AG10803 (cell line): ENCODE measurements at places on chromosomes 16 and 17.
A peak's percentile ranks its signal among the peaks of the same experiment; 100 is the strongest.

DNA sequence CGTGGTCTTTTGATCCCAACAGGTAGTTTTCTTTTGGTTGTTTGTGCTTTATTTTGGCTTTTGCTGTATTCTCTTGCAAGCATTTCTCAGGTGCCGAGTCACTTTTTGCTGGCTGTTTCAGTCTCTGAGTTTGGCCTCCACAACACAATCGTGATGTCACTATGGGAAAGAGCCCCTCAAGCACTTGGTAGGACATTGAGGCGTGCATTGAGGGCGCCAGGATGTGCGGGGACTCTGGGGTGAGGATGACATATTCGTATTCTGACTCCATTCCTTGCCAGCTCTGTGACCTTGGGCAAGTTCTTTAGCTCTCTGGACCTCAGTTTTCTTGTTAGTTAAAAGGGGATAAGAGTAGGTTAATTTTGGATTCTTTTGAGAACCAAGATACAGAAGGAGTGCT is 13.0 kb downstream of the KSR1 start:
- no peak for DNase-seq

GRCh38 chr16:86730597-86730996 is 152.2 kb downstream of the FOXL1 start:
- DNase-seq: no peak

- no peak for DNase-seq
Measured at GRCh38 chr17:31673076-31673475, 186.0 kb downstream of the COPRS start.

DNA sequence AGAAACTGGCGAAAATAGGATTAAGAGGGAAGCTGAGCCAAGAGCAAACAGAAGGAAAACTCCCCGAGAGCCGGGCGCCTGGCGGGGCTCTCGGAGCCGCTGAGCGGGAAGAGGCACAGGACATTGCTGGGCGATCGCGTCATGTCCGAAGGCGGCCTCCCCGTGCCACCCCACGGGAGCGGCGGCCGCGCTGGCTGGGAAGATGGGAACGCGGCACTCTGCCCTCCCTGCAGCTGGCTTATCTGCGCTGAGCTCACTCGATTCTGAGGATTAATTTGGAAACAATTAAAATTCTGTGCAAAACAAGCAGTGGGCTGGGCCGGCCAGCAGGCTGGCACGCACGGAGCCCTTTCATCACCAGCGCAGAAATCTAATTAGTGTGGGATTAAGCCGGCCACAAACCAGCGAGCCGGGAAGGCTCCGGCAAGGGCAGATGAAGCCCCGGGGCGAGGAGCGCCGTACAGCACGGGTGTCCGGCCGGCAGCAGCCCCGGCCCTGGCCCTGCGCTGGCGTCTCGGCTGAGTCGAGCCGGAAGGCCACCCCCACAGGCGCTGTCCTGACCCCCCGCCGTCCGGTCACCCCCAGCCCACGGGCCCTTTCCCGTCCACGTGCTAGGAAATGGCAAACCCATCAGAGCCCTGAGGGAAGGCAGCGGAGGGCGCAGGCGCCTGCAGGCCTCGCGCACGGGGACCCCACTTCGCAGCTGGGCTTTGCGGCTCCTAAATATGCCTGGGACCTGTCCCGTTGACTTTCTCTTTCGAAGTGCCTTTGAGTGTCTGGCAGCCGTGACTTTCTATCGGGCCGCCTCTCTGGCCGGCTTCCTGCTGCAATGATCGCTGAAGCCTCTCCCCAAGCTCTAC is 37.9 kb downstream of the SOX8 start:
- DNase-seq: peak; percentile 69

- no peak for DNase-seq
Measured at GRCh38 chr16:52545222-52545897, 1.6 kb downstream of the TOX3 start.

GRCh38 chr17:57440522-57441269 is 184.4 kb downstream of the MSI2 start:
- DNase-seq: peak; percentile 47

DNA sequence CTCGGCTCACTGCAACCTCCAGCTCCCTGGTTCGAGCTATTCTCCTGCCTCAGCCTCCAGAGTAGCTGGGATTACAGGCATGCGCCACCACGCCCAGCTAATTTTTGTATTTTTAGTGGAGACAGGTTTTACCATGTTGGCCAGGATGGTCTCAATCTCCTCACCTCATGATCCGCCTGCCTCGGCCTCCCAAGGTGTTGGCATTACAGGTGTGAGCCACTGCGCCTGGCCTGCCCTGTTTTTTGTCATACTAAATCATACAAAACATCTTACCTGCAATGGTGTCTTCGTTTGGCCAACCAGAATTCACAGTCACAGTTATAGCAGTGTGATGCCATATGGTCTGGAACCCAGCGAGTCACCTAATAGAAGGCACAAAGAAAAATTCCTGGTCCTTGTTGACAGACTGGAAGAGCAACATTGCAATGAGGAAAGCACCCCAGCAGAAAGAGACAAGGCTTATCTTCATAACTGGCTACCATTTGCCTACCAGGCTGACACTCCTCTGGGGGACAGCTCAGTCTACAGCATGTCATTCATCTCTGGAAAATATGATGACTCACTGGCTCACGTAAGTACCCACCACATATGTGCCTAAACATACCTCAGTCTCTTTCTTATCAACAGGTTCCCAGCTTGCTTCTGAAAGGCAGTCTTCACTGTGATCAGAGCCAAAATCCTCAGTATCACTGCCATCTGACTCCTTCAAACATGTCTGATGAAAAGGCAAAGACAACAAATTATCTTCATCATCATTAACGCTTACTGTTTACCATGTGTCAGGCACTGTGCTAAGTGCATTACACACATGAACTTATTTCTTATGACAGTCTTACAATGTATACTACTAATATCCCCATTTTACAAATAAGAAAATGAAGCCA is 4.3 kb upstream of the HSF5 start:
- no peak for DNase-seq

DNA sequence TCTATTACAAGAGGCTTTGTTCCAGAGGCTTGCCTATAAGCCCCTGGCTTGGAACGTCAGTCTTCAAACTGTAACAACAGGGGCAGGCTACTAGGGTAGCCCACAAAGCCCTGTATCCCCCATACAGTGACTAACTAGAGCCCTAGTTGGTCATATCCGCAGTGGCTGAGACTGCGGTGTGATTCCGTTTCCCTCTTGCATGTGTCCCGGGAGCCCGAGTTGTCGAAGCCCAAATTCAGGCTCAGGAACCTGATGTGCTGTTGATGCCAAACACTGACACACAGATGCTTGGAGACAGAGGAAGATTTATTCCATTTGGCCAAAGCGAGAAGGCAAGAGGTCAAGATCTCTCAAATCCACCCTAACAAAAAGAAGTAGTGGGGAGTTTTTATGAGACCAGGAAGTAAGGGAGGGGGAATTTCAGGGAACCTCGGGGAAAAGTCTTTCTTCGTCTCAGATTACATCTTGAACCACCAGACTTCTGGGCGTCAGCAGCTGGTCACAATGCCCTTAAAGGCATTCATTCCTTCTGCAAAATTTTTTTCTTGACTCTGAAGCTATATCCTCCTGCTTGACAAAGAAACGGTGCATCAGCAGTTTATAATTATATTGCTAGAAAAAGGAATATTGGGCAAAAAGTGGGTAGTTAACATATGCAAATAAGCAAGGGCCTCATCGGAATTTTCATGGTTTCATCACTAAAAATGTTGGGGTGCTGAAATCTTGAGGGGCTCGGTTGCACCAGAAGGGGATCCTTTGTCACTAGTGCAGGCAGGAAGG is 879 bp downstream of the SLFN5 start:
- DNase-seq: peak; percentile 72

GRCh38 chr17:10956821-10957220 is 118.9 kb upstream of the PIRT start:
- DNase-seq: no peak

DNA sequence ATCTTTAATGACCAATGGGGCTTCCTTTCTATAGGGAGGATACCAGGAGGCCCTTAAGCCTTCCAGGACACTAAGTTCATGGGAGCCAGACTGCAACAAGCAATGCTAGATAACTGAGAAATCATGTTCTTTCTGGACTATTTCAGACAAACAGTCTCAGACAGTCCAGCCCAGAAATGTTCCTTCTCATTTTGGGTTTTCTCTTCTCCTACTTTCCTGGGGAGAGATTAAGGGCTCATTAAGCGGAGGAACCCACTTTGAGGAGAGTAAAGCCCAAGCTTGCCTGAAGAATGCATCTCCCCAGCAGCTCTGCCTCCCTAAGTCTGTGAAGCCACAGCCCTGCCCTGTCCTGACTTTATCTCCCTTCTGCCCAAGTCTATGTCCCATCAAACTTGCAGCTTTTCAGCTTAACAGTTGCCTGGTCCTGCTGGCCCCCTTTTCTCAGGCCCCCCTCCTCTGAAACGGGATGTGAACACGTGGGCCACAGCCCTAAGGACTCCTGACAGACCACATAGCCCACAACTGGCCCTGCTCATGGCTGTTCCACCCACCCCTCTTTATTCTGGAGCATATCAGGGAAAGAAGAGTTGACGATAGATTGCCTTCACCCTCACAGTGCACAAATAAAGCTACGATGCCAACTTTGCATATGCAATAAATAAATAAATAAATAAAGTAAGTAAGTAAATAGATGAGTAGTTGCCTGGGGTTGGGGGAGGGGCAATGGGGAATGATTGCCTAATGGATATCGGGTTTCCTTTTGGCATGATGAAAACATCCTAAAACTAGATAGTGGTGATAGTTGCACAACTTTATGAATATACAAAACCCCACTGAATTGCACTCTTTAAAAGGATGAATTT is 111.0 kb downstream of the N4BP1 start:
- DNase-seq: peak; percentile 83

- DNase-seq: no peak
Measured at GRCh38 chr16:48892893-48893292, 282.9 kb upstream of the N4BP1 start.

- peak; percentile 55 for DNase-seq
Measured at GRCh38 chr17:76556765-76557367, 17.0 kb downstream of the PRCD start.

GRCh38 chr16:12028288-12028619 is 51.7 kb downstream of the SNX29 start:
- no peak for DNase-seq

DNA sequence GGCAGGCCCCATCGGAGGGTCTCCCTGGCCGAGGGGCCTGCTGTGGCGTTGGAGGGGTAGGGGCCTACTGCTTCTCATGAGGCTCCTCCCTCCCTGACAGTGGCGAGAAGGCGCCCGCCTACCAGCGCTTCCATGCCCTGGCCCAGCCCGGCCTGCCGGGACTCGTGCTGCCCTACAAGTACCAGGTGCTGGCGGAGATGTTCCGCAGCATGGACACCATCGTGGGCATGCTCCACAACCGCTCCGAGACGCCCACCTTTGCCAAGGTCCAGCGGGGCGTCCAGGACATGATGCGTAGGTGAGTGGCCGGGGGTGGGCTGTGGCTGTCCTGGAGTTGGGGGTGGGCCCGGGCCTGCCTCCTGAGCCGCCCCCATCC is 1.7 kb downstream of the CDT1 start:
- no peak for DNase-seq

DNA sequence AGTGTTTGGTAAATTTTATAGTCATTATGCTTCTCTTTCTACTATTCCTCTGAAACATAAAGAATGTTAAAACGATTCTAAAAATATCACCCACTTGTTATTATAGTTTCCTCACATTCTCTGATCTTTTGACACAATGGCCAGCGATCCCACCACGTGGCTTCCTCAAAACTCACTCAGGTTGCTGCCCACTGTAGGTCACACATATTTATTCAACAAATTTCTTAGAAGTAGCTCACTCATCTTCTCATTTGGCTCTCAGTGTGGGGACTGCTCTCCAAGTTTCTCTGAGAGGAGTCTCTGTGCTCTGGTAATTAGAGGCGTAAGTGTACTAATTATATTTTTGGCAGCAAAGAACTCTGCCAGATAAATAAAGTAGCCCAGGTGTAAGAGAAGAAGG is 465.4 kb downstream of the CDH11 start:
- DNase-seq: no peak

GRCh38 chr17:50046667-50047066 is 9.2 kb upstream of the ITGA3 start:
- no peak for DNase-seq

DNA sequence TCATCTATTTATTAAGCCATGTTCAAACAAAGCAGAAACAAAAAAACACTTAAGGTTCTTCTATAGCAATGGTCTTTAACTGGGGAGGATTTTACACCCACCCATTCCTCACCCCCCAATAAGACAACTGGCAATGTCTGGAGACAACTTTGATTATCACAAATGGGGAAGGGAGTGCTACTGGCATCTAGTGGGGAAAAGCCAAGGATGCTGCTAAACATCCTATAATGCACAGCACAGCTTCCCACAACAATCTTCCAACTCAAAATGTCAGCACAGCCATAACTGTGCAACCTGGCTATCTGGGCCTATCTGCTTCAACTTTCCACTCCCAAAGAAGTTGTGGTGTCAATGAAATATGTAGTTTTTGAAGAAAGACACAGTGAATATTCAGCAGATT is 1044.4 kb downstream of the CDH8 start:
- no peak for DNase-seq

DNA sequence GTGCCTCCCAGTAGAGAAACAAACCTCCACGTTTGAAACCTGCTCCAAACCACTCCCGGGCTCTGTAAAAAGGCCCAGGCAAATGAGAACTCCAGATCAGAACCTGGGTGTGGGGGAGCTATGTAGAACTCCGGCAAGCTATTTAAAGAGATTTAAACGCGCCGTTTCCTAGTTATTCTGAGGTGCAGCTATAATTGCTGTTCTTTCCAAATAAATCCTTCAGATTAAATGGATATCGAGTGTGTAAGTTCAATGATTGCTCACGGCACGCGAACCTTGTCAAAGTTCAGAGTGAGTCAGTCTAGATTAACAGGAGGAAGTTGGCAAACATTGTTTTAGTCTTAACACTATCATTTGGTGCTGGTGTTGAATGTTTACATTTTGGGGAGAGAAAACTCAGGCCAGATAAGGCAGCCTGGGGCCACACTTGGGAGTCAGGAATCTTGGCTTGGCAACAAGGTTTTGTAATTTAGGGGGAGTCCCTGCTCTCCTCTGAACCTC is 92.9 kb upstream of the SALL1 start:
- no peak for DNase-seq

- DNase-seq: no peak
Measured at GRCh38 chr16:19188406-19188805, 20.4 kb downstream of the SYT17 start.

- no peak for DNase-seq
Measured at GRCh38 chr17:65694601-65695000, 133.2 kb upstream of the AXIN2 start.

DNA sequence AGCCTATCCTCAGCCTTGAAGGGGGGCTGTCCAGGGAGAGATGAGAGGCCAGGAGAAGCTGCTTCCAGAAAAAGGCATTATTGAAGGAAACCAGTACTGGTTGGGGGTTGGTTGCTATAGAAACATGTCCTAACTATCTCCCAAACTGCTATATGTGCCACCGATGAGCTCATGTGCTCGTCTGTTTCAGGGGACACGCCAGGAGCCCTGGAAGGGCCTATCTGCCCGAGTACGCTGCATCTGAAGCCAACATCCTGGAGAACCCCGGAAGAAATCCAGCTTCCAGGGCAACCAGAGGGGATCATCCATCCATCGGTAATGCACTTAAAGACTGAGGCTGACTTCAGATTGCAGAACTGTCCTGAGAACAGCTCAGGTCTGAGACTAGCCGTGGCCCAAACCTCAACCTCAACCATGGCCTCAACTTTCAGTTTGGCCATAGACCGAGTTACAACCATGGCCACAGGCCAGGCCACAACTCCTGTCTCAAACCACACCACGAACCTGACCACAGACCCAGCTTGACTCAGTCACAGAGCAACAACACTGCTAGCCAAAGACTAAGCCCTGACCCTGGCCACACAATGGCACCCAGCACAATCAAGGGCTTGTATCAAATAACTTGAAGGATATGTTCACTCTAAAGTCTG is 10.2 kb downstream of the PITPNM3 start:
- peak; percentile 69 for DNase-seq
